ENCODE measurements at places on chromosomes 6 and 20.

DNA sequence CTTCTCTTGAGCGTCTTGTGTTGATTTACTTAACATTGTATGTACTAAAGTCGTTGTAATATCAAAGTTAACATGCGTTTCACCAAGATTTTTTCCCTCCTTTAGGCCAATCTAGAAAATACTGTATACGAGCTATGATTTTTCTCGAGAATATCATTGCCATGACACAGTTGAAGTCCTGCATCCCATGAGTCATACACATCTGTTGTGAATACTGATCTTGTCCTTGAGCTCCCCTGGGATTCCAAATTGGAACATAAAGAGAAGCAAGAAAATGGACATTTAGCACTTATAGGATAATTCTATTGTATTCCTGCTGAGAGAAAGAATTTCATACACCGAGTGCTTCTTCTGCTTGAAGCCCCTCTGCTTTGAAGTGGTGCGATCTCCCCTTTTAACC, 109.6 kb downstream of the SLC35B3 start:
- DNase-seq: no peak

DNA sequence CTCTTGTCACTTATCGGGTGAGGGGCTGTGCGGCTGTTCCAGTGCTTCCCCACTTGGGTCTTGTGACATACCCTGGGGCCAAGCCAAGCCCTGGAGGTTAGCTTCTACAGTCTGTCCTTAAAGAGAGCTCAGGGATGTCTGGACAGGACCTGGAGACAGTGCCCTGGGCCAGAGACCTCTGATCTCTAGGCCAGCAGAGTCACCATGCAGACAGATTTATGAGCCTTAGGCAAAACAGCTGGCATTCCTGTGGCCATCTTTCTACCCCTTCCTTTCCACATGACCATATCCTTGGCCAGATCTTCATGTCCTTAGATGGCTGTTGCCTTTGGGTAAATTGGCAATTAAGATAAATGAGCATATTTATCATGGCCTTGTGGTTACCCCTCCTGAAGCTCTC, 678.6 kb downstream of the MAFB start:
- no peak for DNase-seq

DNA sequence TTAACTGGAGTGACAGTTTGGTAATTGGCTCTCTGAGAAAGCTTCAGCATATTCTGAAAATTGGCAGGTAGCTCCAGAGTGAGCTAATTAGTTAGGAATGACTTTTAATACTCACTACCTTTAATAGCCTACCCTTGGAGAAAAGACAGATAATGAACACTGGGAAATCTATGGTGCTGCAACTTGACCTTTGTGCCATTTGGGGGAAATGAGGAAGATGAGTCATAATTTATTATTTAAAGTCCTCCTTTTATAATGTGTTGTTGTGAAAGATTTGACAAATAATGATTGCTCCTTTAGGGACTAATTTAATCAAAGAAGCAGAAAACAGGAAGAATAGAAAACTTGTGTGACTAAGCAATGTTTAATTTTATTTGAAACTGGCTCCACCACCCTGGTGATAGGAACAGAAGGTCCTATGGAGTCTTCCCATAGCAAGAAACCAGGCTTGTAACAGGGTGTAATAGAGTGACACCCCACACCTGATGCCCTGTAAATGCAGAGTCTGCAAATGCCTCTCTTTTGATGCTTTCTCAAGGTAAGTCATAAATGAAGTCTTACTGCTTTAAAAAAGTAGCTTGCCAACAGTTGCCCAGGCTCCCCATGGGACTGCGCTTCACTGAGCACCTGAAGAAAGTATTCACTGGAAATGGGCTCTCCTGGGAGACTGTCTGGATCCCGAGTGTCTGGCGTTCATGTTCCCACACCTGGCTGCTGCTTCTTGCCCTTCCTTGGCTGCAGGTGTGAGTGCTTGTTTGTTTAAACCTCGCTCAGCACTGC, 134.4 kb downstream of the LRRC1 start:
- DNase-seq: peak; percentile 12

- no peak for DNase-seq
Observed at GRCh38 chr20:24937579-24937978, 11.5 kb upstream of the CST7 start.

- peak; percentile 42 for DNase-seq
Observed at GRCh38 chr6:147131532-147132128, 72.6 kb upstream of the STXBP5 start.

DNA sequence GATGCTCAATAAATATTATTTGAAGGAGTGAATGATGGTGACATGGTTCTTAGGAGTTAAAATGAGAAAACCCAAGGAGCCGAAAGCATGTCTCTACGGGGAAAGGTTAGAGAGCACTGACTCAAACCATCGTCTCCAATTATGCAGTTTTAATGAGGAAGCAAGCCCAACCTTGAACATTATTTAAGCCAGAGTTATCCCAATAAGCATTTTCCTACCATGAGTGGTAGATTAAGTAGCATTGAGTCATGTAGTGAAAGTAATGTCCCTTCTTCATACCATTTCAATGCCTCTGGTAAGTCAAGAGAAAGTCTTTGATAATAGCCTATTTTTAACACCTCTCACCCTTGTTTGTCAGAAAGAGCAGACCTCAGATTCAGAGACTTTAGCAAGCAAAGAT, 13.5 kb downstream of the TSHZ2 start:
- DNase-seq: no peak

DNA sequence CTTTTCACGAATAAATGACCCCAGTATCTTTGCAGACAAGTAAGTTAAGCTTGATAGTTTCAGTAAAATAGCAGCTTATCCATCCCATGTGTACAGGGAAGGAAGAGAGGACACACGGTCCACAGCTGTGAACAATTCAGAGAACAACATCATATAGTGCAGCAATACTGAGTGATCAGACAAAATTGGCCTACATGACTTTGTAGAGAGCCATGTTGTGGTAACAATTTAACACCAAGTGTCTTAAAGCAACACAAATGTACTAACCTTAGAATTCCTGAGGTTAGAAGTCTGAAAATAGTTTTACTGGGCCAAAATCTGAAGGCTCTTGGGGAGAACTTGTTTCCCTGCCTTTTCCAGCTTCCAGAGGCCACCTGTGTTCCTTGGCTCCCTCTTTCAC, 12.5 kb downstream of the FAM184A start:
- DNase-seq: no peak

GRCh38 chr6:73655341-73655917, 1.6 kb upstream of the SLC17A5 start:
- DNase-seq: no peak

DNA sequence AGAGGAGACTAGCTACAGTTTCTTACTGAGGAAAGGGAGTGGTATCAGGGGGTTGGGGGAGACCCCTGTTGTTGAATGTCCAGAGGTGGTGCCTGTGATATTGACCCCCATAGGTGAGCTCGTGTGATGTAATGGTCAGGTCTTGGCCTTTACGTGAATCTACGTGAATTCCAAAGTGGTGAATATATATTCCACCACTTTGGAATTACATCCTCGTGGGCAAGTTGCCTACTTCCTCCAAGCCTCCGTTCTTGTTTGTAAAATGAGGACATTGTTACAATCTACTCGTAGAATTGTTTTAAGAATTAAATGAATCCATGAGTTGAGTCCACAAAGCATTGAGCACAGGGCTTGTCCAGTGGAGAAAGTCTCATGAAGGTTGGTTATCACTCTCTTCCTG, 47.3 kb downstream of the TSHZ2 start:
- DNase-seq: no peak

- DNase-seq: peak; percentile 49
Observed at GRCh38 chr6:137736911-137737310, 130.1 kb upstream of the TNFAIP3 start.

DNA sequence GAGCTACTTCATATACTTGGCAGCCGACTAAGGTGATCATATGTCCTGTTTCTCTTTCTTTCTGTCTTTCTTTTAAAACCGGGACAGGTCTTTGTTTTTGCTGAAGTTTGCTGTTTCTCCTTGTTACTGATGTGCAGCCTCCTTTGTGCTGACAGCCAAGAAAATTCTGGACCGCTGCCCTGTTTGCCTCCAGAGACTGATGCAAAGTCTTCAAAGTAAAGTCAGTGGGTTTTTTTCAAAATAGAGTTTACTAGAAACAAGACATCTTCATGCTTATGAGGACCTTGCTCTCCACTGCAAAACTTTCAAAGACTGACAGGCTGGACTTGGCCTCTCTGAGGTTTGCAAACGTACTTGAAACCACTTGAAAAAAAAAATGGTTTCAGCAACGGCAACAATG, 510.5 kb upstream of the MAP3K7 start:
- no peak for DNase-seq

GRCh38 chr20:5195655-5196054, 68.8 kb downstream of the CDS2 start:
- peak; percentile 14 for DNase-seq

DNA sequence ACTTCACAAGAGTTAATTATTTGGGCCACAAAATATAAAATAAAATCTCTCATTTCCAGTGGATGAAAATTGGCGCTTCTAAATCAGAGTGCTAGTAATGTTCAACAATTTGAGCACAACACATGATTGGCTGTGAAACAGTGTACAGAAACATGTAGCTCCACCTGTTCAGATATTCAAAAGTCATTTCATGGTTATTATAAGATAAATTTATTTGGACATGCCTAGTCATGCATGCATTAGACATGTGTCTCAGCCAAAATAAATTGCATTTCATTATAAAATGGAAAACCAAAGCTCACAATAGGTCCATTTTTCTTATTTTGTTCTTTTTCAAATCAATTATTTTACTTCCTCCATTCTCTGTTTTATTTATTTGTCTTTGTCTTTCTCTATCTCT, 374.8 kb downstream of the LMBRD1 start:
- no peak for DNase-seq

DNA sequence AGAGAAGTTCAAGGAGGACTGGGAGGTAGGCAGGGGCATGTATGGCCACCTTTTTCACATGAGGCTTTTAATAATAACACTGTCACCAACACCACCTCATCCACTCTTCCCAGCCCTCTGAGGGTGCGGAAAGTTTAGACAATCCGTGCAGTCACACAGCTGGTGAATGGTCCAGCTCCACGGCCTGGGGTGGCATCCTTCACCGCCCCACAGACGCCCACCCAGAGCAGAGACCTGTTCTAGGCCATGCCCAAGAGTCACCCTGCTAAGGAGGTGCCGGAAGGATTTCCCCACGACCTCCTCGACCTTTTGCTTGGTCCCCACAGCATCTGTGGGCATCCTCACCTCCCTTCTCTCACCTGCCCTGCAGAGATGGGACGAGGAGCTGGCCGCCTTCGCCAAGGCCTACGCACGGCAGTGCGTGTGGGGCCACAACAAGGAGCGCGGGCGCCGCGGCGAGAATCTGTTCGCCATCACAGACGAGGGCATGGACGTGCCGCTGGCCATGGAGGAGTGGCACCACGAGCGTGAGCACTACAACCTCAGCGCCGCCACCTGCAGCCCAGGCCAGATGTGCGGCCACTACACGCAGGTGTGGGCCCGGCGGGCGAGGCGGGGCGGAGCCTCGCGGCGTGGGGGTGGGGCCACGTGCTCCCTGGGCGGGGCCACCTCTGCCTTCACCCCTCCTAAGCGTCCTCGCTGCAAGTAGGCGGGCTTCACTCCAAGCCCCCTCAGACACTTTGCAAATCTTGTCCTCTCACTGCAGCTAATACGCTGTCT, 4.4 kb downstream of the PI16 start:
- no peak for DNase-seq

DNA sequence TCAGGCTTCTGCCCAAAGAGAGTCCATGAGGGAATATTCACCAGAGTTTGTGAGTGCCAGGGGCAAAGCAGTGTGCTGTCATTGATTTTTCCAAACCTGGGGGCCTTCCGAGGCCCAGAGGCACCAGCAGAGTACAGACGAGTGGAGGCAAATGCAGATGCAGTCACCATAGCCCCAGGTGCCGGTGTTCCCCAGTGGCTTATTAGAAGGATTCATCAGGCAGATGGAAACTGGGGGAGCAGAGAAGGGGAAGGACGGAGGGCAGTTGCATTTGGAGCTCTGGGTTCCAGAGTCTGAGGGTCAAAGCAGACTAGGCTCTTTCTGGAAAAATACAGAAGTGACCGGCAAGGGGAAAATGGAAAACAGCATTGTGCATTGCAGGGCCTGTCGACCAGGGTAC, 184.2 kb downstream of the ANKRD60 start:
- DNase-seq: no peak

- no peak for DNase-seq
Observed at GRCh38 chr20:24389686-24390085, 79.7 kb upstream of the SYNDIG1 start.

GRCh38 chr20:62409931-62410745, 3.1 kb upstream of the CABLES2 start:
- no peak for DNase-seq

- no peak for DNase-seq
Observed at GRCh38 chr6:127111526-127111925, 6.9 kb upstream of the RSPO3 start.

- DNase-seq: peak; percentile 53
Observed at GRCh38 chr20:2515203-2515602, 6.5 kb upstream of the ZNF343 start.

- no peak for DNase-seq
Observed at GRCh38 chr6:63049216-63049615, 162.1 kb upstream of the FKBP1C start.

GRCh38 chr6:30752157-30752927, 8.0 kb upstream of the IER3 start:
- peak; percentile 100 for DNase-seq

GRCh38 chr20:24097506-24098245, 109.1 kb upstream of the GGTLC1 start:
- DNase-seq: no peak
